ENCODE measurements at places on chromosomes 11 and 22.

- DNase-seq: no peak
These were observed 31.6 kb upstream of the MPPED2 start for GRCh38 chr11:30617762-30618161.

- DNase-seq: peak; percentile 38
These were observed at the start of gene BACE1 for GRCh38 chr11:117316197-117316961. TSS of gene BACE1 (minus strand) at chr11:117316256. CDS start at chr11:117315795, 461 bp downstream.

GRCh38 chr11:107043242-107044006 is 25.1 kb upstream of the GUCY1A2 start:
- no peak for DNase-seq

DNA sequence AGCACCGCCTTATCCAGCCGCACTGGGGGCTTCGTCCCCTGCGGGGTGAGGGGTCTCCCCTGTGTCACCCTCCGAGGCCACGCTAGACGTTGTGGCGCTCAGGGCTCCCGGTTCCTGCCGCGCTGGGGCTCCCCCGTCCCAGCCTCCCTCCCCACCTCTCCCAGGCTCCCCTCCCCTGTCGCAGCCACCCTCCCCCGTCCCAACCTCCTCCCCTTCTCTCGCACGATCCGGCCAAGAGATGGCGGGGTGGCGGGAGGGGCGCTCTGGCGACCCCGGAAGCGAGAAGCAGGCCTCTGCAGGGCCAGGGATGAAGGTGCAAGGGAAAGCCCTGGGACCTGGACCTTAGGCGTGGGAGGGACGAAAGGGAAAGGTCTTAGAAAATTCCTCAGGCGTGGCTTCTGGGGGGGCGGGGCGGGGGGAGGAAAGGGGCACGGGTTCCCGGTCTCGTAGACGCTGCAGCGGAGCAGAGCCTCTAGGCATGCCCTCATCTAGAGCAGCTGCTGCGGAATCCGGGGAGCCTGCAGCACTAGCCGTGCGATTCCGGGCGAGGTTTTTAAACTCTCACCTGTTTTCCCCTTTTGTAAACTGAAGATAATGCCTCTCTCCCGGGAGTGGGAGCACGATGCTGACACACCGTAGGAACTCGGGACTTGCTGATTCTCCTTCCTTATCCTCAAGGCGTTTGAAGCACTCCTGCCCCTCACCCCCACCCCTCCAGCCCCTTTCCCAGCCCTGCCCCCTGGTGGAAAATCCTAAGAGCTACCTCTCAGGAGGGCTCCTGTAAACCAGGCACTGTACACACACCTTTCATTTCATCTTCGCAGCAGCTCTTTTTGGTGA is 14.4 kb downstream of the KCNJ5 start:
- no peak for DNase-seq

GRCh38 chr22:33898121-33898520 is 22.2 kb downstream of the LARGE1 start:
- DNase-seq: no peak

- no peak for DNase-seq
These were observed 33.9 kb upstream of the GAB2 start for GRCh38 chr11:78451371-78452150.

GRCh38 chr22:44406341-44407170 is 91.5 kb downstream of the RTL6 start:
- no peak for DNase-seq

DNA sequence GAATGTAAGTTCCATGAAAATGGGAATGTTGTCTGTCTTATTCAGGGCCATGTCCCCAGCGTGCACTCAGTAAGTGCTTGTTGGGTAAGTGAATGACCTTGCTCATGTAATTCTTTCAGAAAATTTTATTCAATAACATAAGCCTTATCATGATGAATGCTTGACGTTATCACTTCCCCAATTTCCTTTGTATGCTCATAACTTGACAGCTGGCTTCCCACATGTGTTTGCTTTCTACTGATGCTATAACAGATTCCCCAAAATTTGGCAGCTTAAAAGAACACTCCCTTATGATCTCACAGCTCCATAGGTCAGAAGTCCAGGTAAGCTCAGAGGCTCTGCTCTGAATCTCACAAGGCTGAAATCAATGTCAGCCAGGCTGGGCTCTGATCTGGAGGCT is 155.8 kb upstream of the POU2AF2 start:
- DNase-seq: no peak

DNA sequence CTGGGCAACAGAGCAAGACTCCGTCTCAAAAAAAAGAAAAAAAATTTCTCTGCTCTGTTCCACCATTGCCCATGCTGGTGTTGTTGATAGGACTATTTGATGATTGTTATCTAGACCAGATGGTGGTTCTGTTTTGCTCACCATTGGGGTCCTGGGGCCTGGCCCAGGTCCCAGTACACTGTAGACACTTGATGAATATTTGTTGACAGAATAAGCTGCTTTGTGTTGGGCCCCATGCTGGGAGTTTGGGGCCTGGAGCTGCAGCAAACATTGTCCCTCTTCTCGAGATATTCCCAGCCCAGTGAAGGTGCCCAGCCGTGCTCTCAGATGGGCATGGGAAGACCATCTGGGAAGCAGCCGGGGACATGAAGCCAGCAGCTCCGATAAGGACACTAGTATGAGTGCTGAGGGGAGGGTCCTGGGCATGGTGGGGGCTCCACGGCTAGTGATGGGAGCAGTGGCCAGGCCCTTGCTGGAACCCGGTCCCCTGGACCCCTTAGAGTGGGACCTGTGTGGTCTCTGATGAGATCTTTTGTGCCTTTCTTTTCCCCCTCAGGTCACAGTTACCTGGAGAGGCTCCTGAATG is 13.6 kb downstream of the INCENP start:
- no peak for DNase-seq

- no peak for DNase-seq
These were observed 7.9 kb downstream of the FEN1 start for GRCh38 chr11:61800331-61801281.

DNA sequence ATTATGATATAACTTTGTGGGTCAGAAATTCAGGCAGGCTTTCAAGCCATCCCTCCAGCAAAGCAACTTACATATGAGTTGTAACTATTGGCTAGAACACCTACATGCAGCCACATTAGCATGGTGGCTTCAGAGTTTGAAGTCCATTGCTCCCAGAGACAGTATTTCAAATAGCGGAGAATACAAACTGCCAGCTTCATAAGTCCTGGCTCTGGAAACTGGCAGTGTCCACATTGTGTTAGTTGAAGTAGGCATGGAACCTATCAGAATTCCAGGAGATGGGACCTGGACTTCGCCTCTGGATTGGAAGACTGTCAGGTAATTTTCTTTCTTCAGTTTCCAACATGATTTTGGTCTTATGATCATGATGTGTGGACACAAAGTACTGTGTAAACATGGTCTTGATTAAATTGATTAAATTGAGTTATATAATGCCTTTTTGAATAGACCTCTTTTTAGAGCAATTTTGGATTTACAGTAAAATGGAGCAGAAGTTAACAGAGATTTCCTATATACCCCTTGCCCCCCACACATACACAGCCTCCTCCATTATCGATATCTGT is 209.9 kb upstream of the NAV2 start:
- no peak for DNase-seq

GRCh38 chr11:18705651-18706281 is 7.2 kb downstream of the TMEM86A start:
- DNase-seq: no peak

DNA sequence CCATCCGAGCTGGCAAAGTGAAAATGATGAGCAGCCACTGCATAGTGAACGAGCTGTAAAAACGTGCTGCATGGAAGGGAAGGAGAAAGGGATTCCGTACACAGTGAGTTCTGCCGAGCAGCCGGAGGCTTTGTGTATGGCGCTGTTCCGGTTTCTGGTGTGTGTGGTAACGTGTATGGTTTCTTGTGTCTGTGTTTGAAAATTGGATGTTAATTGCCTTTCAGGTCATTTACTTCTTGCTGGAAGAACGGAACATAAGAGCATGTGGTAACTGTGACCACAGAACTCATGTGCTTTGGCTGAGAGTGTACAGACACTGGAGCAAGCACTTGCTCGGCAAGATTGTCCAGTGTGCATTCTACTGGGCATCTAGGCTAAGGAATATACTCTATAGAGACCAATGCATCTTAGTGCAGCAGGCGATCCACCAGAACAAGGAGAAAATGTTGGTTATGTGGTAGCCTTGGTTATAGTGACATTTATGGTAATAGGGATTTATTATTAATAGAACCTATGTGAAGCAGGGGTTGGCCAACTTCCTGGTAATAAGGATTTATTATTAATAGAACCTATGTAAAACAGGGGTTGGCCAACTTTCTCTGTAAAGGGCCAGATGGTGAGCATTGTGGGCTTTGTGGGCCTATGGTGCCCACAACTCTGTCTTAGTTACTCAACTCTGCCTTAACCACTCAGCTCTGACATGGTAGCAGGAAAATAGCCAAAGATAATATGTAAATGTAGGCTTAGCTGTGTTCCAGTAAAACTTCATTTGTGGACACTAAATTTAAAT is 49.2 kb downstream of the GRAMD1B start:
- no peak for DNase-seq

GRCh38 chr22:19951346-19951745 is 9.7 kb upstream of the TXNRD2 start:
- DNase-seq: no peak

- DNase-seq: no peak
These were observed 47.8 kb upstream of the SHANK2 start for GRCh38 chr11:71300187-71300586.

DNA sequence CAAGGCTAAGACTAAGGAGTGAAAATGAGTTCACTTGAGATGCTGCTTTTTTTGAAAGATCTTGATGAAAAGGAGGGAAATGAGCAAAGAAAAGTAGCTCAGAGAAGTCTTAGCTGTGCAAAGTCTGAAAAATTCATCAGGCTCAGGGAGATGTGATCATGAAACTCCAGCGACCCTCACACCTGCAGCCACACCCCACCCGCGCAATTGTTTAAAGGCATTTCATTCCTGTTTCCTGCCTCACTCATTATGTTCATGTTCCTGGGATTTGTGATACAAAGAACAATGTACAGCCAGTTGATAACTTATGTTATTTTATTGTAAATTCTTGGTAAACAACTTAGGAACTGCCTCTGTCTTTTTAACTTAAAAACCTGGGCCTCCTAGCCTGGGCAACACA is 8.7 kb upstream of the GSTP1 start:
- no peak for DNase-seq

GRCh38 chr11:120130991-120131760 is 6.7 kb downstream of the TRIM29 start:
- DNase-seq: no peak

DNA sequence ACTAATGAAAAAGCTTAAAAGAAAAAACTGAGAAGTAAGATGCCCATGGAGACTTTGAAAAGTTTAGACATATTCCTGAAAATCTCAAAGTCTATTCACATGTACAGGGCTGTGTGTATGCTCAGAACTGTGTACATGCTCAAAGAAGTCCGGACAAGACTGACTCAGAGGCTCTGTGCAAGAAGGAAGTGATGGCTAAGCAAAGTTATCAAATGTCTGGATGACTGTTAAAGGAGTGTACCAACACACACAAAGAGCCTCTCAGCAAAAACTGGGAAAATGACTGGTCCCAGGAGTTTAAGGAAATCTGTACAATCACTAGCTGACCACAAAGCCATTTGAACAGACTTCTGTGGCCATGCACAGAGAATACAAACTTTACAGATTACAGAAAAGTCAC is 33.1 kb upstream of the ARHGAP32 start:
- DNase-seq: no peak

GRCh38 chr11:72655014-72655413 is 19.2 kb downstream of the PDE2A start:
- no peak for DNase-seq

DNA sequence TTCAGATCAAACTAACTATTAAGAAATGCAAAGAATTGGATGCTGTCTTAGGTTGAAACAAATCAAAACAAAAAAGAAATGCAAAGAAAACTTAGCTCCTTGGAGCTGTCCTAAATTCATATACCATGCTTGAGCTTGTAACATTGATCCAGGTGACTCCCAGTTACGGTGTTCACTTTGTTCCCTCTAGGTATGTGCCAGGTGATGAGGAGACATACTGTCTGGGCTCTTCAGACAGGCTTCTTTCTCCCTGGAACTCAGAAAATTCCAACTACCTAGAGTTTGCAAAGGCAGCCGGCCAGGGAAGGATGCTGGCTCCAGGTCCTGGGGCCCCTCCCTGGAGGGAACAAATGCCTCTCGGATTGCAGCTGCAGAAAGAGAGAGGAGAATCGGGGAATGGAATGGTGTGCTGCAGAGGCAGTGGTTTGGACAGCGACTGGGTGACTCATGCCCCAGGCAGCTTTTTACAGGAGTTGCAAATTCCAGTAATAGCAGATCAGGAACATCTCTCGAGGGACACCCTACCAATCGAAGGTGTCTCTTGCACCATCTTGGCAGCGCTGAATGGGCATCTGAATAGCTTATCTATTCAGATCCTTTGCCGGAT is 12.3 kb upstream of the ASPHD2 start:
- DNase-seq: peak; percentile 45

DNA sequence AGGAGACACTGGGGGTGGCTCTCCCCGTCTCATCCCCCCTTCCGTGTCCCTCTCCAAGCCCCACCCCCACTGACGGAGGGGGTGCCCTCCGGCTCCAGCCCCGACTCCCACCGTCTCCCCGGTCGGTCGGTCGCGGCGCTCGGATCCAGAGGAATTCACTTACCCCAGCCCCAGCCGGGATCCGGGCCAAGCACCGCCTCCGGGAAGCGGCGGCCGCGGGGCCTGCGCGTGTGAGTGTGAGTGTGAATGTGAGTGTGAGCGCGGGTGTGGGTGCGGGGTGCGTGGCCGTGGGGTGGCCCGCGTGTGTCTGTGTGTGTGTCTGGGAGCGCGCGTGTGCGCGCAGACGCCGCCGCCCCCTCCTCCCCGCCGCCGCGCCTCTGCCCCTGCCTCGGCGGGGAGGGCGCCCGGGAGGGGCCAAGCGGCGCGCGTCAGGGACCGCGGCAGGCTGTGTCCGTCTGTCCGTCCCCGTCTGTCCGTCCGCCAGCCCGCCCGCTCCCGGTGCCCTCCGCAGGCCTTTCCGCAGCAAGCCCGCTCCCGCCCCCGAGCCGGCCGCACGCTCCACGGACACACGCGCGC is at the start of gene ELFN2:
TSS of gene ELFN2 (minus strand) at position 345 of the 576 bp plus-strand sequence. CDS start 51,945 bp downstream, outside the sequence.
- DNase-seq: no peak

DNA sequence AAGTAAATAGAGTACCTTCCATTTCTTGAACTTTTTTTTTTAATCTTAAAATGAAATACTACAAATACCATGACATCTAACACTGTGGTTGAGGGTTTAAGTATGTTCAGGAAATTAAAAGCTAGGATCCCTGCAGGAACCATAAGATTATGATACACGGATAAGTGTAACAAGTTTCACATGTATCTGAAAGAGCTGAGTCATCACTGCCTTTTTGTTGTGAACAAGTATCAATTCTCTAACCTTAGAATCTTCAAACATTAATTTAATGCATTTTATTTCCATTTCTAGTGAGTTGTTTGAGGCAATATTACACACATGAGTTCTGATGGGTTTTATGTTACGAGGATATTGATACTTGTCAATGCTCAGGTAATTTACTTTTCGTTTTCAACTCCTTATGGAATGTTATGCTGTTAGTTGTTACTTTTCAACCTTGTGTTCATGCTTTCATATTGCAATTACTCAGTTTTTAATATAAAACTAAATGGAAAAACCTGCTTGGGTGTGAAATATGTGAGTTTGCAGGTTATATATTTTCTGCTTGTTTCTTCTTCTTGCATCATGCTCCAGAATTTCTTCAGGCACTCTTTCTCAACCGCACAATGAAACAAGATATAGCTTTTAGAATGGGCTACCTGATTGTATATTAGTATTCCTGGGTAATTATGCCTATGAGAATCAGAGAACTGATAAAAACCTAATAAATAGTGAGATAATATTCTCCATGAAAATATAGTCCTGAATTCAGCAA is 361.3 kb upstream of the MTNR1B start:
- DNase-seq: no peak

GRCh38 chr11:84909740-84910139 is 717.4 kb downstream of the DLG2 start:
- no peak for DNase-seq

Measured in SW 1271 (cell line).